ENCODE measurements at places on chromosomes 6 and 20.

- no peak for DNase-seq
These were observed 61.2 kb upstream of the TRAF3IP2 start for GRCh38 chr6:111666847-111667246.

DNA sequence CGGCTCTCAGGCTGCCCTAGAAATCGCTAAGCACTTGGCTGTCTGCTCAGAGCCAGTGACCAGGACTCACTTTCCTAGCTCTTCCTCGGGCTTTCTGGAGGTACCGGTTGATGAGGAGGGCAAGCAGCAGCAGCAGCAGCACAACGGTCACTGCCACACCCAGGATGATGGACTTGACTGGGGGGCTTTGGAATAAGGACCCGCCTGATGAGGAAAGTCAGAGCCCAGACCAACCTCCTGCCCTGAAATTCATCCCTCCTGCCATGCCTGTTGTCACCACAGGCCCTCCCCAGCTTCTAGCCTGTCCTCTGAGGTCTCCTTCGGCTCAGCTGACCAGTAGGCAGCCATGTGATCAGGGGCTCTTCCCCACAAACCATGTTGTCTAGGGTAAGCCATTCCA lies 16.2 kb downstream of the TREML2 start:
- DNase-seq = no peak

- DNase-seq = no peak
These were observed 162.3 kb downstream of the KLHL32 start for GRCh38 chr6:97086781-97087180.

DNA sequence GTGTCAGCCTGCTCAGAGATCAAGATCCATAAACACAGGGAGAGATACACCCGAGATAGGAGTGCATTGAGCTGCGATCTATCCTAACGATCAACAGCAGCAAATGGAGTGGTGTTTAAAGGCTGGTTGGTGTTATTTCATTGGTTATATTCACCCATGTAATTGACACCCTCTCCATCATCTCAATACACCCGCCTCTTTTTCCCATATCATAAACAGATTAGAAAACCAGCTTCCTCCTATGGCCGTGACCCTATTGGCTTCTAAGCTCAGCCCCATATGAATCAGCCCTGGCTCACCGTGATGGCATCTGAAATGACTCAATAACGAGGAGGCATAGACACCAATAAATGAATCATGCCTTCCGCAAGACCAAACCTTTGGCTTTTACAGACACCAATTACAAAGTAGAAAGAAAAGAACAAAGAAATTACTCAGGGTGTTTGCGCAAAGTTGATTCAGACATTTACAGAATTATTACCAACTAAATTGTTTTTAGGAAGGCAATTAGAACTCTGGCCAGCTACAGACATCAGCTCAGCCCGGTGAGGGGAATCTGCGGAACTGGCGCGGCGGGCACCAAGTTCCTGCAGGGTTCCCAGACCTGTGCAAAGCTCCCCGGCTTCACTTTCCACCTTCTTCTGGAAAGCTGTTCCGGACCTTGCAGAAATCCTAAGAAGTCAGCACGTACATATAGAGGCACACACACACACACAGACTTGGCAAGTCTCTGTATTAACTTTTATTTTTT lies 11.5 kb downstream of the PMEPA1 start:
- DNase-seq = no peak

DNA sequence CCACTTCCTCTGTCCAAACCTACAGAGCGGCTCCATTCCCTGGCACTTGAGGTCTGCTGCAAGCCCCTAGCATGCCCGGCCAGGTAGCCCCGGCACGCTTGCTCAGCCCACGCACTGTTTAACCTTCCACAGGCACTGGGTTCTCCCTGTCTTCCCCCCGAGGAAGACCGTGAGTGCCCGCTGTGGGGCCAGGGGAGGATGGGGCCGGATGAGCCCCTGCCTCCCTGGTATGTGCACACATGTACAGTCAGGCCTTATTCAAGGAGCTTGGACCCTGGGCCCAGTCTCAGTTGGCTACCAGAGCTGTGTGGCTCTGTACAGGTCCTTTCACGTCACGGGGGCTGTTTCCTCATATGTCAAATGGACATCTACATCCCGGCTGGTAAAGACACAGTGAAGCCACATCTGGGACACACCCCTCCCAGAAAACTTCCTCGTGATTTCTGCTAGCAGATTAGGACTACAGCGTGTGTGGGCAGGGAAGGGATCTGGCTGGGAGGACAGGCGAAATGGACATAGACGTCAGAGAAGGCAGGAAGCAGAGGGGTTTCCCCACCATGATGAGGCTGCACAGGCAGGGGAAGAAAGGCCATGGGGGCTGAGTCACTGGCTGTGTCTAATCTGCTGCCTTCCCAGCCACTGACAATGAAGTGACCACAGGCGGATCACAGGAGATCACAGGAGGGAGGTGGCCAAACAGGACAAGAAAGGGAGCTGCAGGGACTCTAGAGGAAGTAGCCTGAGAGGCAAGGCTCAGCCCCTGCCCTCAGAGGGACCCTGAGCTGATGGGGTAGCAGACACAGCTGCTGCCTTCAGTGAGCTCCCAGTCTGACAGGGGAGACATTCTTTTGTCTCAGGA lies 62.9 kb downstream of the MRPL14 start:
- DNase-seq = no peak

DNA sequence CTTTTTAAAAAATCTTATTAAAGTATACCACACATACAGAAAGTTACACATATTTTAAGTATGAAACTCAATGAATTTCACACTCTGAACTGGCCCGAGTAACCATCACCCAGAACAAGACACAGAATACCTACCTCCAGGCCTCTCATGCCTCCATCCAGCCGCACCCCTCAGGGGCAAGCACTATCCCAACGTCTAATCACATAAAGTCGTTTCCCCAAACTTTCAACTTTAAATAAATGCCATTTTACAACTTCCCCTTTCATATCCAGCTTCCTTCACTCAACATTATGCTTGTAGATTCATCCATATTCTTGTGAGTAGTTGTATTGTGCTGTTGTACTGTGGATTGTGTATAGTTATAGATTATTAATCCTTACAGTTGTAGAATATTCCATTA lies 539.1 kb downstream of the CD83 start:
- peak; percentile 55 for DNase-seq

GRCh38 chr20:12928755-12929401 lies 79.9 kb upstream of the SPTLC3 start:
- no peak for DNase-seq

- DNase-seq = no peak
These were observed 524.0 kb downstream of the UTRN start for GRCh38 chr6:144809120-144809519.

DNA sequence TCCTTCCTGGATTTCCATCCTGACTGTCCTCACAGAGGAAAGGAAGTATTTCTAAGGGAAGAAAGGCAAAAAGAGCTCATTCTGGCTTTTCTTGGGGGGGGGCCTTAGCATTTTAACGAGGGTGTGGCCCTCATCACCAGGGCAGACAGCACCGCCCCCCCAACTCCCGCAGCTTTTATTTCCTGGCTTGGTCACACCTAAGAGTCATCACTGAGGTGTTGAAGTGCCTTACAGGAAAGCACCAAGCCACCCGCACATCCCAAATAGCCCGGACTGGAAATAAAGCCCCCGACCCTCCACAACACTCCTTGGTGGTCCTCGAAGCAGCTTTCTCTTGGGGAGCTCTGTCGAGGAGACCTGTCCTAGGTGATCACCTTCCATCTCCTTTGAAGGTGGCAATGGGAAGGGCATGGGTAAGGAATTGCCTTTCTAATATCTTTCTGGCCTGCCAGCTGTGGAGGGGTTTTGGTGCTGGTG lies 1.3 kb downstream of the PTK7 start:
- no peak for DNase-seq
